ENCODE measurements at places on chromosomes 5 and 9.

DNA sequence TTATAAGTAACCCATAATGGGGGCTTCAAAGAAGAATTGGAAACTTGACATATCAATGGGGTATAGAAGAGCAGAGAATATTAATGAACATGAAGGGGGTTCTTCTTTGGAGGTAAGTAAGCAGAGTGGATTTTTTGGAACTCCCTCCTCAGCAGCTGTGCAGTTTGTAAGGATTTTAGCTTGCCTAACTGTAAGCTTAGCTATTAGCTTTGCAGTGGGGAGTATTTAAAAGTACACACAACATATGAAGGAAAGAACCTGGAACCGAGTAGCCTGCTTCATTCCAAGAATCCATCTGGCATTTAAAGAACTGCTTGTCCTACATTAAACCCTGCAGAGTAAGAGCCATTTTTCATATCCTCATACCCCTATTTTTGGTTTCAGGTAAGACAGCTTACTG is 2.2 kb upstream of the PBX3 start:
- no peak for DNase-seq

- DNase-seq, result no peak
Measured at GRCh38 chr5:175219366-175219765, 224.6 kb downstream of the DRD1 start.

- DNase-seq, result no peak
Measured at GRCh38 chr9:104982543-104982942, 54.6 kb upstream of the ABCA1 start.

GRCh38 chr9:19102181-19102630 is 498 bp downstream of the HAUS6 start:
- no peak for DNase-seq

- DNase-seq, result no peak
Measured at GRCh38 chr5:55533521-55534435, 986 bp downstream of the PLPP1 start.

GRCh38 chr9:111284703-111285102 is 45.3 kb downstream of the OR2K2 start:
- no peak for DNase-seq

DNA sequence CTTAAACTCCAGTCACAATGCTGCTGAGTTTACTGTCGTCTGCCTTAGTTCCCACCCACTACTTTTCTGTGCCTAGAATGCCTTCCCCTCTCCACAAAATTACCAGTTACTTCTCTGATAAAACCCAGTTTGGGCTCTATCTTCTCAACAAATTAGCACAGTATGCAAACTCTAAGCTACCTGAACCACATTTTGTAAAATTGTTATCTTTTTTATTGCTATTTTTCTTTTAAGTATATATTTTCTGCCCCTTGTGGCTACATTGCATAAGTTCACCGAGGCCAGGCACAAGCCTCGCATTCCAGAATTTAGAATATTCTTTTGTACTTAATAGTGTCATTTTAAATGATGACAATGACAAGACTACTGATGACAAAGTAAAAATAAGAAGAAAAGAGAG is 60.0 kb downstream of the POU5F2 start:
- DNase-seq, result no peak

DNA sequence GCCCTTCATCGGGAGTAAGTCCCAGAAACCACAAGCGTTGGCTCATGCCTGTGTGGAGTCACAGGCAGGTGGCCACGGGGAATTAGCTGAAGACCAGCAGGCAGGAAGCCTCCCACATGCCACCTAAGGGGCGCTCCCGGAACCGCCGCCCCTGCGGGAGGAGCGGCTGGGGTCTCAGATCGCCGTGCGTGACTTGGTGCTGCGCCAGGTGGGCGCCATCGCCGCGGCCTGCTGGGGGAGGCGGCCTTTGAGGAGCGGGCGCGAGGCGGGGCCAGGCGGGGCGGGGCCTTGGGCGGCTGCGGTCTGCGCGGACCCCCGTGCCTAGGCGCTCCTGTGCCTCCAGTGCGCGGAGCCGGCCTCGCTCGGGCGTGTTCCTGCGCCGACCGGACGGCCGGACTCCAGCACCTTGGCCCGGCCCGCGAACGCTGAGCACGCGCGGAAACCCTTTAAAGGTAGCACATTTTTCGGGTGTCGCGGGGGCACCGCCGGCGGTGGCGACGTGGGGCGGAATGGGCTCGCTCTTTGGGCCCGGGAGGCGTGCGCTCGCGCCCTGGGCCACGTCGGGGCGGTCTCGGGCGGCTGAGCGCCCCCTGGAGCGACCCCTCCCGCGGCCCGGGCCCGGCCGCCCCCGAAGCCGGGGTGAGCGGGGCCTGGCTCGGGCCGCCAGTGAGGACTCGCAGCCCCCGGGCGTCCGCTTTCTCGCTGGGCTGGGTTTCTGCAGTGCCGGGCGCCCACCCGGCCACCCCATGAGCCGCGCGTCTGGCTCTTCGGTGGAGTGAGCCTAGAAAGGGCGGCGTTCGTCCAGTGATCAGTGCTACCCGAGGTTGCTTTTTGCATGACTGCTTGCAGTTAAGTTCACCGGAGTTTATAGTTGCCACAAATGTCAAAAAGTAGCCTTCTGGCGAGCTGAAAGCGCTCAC is 24.5 kb downstream of the LECT2 start:
- no peak for DNase-seq

GRCh38 chr5:52751137-52751536 is 36.6 kb upstream of the ITGA1 start:
- no peak for DNase-seq

DNA sequence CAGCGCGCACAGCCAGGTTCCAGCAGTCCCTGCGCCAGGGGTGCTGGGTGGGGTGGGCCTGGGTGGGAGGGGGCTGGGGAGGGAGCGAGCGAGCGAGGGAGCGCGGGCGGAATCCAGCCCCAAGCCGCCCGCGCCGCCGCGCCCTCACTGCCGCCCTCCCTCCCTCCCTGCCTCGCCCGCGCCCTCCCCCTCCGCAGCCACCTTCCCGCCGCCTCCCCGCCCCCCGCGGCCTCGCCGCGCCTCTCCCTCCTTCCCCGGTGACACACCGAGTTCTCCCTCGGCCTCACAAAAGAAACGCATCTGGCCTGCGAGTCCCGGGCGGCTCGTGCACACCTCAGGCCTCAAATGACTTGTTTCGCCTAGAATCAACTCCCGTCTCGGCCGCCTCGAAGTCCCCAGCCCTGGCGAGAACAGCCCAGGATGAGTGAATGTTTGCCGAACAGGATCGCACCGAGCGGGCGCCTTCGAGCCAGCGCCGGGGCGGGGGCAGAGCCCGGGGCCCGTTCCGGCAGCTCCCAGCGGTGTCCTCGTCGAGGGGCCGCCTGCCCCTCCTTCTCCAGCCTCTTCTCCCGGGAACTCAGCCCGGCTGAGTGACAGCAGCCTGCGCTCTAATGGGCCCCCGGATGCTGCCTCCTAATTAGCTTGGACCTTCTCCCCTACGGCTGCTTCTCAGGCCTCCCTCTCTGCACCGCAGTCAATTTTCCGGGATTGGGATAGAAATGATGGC is 371 bp upstream of the PITX1 start:
- DNase-seq, result peak; percentile 7

DNA sequence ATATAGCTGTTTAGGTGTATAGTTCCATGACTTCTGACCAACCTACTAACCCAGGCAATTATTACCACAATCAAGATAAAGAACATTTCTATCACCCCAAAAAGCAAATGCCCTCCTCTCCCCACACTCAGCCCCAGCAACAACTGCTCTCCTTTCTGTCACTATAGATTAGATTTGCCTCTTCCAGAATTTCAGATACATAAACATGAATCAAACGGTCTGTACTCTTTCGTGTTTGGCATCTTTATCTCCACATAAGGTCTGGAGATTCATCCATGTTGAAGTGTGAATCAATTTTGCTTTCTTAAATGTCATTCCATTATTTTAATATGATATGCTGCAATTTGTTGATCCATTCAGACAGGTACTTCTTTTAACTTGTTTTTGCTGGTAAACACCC is 10.5 kb upstream of the GCNT1 start:
- DNase-seq, result no peak

DNA sequence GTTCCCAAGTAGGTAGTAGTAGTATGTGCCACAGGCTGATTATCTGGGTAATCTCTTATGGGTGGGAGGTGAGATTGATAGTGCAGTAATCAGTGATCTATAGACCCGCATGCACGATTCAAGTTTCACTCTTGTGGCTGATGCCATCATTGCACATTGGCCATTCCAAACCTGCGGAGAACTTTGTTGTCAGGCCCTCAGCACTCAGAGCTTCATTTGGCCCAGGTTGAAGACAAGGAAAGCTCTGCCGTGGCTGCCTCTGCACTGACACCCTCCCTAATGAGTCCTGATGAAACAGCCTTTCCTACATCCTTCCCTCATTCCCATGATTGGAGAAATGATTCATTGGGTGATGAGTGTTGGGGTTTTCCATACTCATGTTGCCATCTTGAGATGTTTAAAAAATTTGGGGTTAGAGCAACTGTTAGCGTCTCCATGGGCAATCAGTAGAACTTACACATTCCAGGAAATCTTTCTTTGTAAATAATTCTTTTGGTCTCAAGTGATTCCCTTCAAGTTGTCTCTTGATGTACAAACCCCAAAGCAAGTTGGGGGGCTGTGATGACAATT is 22.9 kb downstream of the PROP1 start:
- no peak for DNase-seq

- no peak for DNase-seq
Measured at GRCh38 chr9:20865347-20865746, 166.1 kb downstream of the HACD4 start.

DNA sequence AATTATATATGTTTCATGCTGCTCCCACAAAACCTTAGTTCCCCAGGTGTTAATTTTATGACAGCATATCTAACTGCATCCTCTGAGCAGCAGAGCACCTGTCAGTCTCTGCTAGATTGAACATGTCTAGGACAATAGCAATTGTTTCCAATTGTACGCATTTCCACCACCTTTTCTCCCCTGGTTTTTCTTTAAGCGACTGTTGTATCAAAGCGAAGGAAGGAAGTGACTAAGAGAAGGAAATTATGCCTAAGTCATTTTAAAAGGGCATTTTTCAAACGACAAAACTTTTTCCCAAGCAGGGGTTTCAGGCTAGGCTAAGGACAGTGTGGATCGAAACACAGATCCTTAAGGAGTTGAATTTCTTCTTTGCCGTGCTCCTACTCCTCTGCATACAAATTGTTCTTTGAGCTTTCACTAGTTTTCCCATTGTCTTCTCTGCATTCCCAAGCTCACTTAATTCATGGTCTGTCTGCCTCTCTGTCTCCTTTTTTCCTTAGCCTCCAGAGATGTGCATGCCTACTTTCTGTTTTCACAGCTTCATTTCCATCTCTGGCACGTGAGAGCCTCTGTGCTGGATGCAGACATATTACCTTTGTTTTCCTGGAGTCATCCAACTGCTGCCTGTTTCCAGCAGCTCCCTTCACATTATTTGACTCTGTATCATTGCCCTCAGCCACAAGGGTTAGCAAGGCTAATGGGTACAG is 39.4 kb upstream of the STARD4 start:
- no peak for DNase-seq

DNA sequence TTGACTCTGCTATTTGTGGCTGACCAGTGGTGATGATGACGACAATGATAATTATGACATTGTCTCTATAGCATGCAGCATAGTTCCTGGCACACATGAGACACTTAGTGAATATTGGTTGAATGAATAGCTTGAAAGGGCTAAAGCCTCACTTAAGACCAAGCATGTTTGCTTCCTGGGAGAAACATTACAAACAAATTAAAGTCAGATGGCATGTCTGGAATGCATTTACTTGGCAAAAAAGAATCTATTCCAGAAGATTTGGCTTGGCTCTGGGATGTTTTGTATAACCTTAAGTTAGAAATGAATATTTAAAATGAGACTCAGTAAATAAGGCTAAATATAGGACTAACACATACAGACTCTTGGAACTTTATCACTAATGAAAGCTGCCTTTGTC is 21.6 kb downstream of the GAS1 start:
- DNase-seq, result no peak

DNA sequence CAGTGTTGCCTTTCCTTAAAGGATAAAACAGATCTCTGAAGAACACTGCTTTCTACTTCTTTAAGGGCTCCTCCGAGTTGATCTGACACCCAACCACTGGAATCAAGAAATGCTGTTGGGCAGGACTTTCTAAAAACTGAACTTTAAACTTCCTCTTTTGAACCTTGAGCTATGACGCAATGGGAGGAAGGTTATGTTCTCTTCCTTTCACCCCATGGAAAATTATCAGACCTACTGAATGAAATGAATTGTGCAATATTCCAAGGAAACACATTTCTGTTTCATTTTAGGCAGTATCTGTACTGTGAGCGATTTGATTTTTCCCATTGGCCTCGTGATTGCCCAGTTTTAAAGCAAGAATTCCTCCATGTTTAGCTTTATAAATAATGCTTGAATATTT is 206.0 kb upstream of the PRR16 start:
- no peak for DNase-seq

- no peak for DNase-seq
Measured at GRCh38 chr9:89357331-89358197, 39.3 kb downstream of the SECISBP2 start.

DNA sequence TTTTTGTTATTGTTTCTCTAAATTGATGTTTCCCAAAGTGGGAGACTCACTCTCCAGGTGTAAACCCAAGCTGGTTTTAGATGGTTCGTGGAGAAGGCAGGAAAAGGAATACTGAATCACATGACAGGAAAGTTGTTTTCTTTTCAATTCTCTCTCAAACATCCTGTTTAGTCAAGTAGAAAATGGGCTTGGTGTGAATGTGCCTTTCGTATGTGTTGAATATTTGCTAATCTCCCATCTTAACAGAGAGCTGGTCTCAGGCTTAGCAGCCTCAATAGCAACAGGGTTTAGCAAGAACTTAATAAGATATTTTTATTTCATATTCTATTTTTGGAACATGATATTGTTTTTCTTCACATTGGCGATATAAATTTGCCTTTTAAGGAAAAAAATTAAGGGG is 119.7 kb downstream of the INSYN2B start:
- DNase-seq, result no peak

DNA sequence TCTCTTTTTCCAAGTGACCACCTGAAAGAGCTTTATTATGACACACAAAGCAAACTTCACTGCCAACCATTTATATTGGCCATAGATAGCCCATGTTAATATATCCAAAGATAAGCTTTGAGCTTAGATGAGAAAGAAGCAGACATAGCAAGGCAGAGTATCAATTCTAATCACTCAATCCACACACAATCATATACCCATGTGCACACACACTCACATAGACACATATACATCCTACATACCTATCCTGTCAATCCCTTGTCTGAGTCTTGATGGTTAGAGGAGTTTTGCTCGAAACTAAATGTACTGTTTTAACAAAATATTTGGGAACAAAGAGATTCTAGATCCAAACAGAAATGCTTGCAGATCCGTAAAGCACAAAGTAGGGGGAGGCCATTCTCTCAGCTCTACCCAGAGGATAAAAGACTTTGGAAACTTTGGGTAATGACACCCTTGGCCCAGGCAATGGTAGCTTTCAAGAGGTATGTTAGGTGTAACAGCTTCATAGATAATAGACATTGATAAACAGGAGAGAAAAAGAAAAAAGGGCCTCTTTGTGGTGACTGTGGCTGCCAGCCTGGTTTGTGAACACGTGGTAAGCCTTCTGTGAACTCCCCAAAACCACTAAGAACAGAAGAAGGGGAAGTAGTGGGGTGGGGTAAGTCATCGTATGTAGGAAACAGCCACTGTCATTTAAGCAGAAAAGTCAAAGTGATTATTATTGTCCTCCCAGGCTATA is 121.6 kb downstream of the TLR4 start:
- no peak for DNase-seq

All from stimulated activated CD8-positive, alpha-beta memory T cell treated with anti-CD3 and anti-CD28 coated beads, Interleukin-15, amount 100 ng/mL, for 4 hours (primary cell).